NCI-H1694 (cell line): ENCODE measurements at places on chromosomes 7 and 10.

DNA sequence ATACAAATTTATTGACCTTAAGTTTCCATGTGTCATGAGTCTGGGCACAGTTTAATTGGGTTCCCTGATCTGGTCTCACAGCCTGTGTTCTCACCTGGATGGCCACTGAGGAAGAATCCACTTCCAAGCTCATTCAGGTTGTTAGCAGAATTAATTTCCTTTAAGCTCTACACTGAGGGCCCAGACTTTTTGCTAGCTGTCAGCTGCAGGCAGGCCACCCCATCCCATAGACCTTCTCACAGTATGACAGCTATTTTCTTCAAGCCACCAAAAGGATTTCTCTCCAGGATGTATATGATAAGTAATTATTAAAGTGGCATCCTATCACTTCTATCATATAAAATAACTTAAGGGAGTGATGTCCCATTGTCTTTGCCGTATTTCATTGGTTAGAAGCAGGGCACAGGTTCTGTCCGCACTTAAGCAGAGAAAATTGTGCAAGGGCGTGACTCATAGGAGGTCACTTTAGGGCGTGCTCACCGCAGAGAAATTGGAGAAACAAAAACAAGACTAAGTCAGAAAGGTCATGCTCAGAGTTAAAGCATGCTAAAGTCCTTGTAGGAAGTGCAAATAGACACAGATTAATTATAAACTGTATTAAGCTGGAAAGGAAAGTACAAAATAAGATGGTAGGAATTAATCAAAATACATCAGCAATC is 109.9 kb downstream of the AHR start:
- DNase-seq = no peak

GRCh38 chr7:17131983-17132655 is 166.3 kb upstream of the AHR start:
- DNase-seq = no peak

DNA sequence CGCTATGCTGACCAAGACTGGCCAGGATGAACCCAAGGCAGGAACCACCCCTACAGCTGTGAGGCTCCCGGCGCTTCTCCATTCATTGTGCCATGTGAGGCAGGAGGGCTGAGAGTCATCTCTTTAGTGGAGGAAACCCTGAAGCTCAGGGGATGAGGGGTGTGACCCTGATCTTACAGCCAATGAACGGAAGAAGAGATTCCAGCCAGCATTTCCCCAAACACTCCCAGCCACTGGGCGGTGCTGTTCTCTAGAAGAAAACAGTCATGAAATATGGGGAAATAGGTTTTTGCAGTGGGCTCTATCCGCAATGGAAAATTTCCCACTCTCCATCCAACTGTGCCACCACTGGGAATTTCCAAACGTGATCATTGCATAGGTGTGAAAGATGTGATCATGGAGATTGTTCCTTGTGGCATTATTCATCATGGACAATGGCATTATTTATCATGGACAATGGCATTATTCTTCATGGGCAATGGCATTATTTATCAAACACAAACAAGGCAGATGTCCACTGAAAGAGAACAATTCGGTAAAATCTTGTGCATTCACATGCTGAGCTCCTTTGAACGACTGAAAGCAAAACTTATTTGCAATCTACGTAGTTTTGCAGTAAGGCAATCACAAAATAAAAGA is 14.0 kb upstream of the SLC18A2 start:
- DNase-seq = no peak

DNA sequence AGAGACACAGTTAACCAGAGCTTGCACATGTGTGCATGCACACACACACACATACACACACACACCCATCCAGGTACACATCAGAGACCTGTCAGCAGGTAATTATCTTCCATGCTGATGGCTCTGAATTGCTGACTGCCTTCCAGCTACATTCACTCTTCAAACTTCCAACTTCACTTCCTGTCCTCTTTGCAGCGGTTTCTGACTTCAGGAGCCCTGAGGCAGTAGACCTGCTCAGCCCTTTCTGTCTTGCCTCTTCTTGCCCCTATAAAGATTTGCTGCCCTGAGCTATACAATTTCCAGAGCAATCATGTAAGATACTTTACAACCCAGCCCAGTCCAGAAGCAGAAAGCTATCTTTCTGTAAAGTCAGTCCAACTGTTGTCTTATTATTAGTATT is 310.2 kb downstream of the FGFR2 start:
- no peak for DNase-seq

DNA sequence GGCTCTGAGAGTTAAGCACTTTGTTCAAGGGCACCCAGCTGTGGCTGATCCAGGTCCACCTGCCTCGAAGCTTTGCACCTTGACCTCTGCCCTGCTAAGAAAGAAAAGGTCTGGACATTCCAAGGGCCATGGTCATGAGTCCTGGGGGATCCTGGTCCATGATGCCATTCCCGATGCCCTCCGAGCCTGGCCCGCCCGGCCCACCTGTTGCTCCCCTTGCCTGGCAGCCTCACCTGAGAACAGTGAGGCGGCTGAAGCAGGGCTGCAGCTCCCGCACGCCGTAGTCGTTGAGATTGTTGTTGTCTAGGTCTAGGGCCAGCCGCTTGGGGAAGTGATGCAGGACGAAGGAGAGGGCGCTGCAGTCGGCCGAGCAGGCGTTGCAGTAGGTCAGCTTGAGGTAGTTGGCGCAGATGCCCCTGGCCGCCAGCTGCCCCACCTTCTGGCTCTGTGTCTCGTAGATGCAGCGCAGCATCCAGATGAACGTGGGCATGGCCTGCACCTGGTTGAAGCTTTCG is 27.5 kb downstream of the NOD1 start:
- DNase-seq = no peak

DNA sequence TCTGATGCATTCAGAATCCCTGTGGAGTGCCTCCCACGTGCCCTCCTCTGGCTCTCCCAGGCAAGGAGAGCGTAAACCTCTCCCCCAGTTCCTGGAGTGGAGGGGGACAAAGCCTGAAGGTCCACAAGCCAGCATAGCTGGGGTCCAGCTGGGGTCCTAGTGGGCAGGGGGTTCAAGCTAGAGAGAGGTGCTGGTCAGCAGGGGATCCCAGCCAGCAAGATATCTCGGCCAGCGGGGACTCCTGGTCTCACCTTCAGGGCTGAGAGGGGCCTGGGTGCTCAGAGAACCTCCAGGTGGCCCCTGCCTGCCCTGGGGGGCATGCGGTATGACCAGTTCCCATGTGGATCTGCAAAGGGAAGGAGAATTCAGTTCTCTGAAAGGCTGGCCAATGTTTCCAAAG is 413.7 kb downstream of the TCERG1L start:
- no peak for DNase-seq

DNA sequence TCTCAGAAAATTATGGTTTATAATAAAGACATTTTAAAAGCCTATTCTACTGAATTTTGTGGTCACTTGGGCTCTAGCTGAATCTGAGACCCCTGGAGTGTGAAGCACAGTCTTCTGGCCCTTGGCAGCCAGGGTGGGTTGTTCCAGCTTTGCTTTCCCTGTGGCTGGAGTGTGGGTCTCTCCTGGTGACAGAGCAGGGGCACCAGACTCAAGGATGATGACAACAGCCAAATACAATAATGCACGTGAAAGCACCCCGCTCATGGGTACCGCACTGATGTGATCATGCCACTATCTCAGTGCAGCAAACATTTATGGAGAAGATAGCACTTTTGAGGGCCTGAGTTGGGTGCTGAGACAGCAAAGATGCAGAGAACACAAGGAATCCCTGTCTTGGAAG is 134.8 kb upstream of the ADAM12 start:
- no peak for DNase-seq

DNA sequence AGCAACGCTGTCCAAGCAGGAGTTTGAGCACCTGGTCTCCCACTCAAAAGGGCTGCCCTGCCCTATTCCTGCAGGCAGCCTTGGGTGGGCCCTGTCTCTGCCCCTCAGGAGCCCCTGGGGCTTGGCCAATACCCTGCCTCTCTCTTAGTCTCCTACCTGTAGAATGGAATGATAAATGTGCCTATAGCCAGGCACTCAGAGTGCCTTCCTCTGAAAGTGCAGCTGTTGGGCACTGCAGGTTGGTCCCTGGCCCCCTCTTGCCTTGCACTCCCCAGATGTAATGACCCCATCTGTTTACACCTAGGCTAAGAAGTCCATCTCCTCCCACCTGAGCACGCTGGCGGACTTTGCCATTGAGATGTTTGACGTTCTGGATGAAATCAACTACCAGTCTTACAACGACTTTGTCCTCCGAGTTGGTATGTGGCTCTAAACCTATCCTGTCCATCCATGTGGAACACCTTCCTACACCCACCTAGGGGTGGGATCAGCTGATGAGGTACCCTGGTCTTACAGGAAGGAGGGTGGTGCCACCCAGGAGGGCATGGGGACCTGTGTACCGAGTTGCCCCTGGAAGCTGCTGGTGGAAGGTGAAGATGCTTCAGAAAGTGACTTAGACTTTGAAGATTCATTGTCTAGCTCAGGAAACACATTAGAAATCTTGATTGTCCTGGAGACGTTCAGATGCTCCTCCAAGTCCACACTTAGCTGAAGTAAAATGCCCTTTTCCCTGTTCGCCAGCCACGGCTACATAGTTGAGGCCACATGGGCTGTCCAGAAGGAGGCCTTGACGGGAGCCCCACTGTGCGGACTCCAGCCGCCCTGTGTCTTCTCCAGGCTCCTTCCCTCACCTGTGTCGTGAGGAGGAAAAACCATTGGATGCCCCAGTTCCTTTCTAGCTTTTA is 134.1 kb downstream of the ADCY1 start:
- DNase-seq = no peak

- no peak for DNase-seq
These were observed 31.3 kb downstream of the CHST3 start for GRCh38 chr10:71995449-71995848.

- DNase-seq = no peak
These were observed 706 bp downstream of the TBATA start for GRCh38 chr10:70784471-70784870.

GRCh38 chr10:109934958-109935793 is 11.9 kb upstream of the XPNPEP1 start:
- DNase-seq = no peak

DNA sequence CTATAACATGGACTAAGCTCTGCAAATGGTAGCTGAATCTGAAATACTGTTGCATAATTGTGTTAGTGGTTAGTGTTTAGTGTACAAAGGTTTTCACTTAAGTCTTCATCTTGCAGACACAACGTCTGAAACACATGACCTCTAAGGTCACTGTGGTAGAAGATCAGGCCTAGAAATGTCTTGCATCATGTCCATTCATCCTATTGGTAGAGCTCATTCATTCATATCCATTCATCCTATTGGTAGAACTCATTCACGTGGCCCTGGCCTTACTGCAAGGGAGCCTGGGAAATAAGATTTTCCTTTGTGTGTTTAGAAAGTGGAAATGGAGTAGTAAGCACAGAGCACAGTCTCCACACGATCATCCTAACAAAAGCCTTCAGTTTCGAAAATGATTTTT is 485.8 kb downstream of the PLXNA4 start:
- DNase-seq = no peak

DNA sequence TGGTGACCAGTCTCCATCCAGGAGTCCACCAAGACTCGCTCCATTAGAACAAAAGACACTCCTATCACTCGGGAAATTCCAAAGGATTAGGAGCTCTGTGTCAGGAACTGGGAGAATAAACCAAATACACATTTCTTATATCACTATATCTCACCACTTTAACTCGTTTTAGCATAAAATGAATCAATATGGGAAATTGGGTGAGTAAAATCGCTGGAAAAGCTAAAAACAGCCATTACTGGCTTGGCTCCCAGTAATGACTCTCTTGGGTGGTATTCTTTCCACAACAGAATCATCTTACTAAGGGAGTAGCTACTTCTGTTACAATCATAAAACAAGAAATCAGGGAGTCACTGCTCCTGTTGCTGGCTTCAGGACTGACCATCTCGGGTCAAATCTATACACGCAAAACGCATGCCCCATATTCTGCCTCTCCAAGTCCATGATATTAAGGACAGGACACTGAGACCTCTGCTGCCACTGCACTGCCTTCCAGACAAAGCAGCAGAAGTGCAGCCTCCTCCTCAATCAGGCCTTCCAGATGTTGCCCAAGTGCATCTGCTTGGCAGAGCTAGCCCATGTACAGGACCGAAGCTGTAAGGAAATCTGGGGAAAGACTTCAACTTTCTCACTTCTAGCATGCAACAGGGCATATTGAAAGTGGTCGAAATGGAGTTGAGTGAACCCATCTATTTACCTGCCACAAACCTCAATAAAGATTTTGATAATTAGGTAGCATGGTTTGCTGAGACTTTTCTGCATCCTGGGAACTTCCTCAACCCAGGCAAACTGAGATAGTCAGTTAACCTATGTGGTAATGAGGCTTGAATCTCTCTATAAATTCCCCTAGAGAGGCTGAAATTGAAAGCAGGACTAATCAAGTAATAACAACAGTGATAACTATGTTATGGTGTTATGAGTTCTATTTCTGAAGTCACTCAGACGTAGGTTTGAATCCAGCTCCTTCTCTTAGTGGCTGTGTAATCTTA is 14.4 kb upstream of the PANK1 start:
- DNase-seq = no peak

GRCh38 chr10:126196281-126196680 is 192.0 kb downstream of the ADAM12 start:
- no peak for DNase-seq

- no peak for DNase-seq
These were observed 15.0 kb downstream of the IQCE start for GRCh38 chr7:2573761-2574160.

- DNase-seq = no peak
These were observed 57.8 kb downstream of the MICU1 start for GRCh38 chr10:72567889-72568640.

DNA sequence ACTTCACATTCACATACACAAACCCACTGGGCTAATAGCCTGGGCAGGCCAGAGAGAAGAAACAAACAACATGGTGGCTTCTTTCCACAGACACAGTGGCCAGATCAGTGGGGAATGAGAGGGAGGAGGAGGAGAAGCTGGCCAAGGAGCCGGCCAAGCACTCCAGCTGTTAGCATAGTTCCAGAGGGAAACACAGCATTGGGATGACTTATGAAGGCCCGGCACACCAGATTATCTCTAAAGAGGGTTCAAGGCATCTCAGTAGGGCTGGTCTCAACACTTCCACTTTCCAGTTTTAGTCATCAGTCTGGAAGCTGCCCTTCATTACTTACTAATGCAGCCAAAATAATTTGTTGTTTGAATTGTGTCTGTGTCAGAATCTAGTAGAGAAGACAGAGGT is 42.1 kb upstream of the GPR26 start:
- no peak for DNase-seq

DNA sequence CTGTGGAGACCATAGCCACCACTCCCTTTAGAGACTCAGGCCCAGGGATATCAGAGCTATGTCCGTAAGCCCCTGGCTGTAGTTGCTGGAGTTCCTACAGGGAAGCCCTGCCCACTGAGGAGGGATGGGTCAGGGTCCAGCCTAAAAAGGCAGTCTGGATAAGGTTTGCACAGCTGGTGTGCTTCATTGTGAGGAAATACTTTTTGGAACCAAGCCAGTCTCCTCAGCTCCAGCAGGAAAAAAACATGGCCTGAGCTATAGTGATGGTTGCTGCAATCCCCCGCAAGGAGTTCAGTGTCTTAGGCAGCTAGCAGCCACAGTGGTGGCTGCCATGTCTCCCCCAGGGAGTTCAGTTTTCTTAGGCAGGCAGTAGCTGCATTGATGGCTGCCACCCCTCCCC is 52.6 kb upstream of the CYP2C8 start:
- DNase-seq = no peak

- no peak for DNase-seq
These were observed 349.7 kb upstream of the NRP1 start for GRCh38 chr10:33684211-33684611.

GRCh38 chr7:157584420-157584819 is 247.6 kb downstream of the DNAJB6 start:
- DNase-seq = no peak
